Psoas muscle (tissue), 8 donors: ENCODE measurements at places on chromosomes 4 and X.

GRCh38 chrX:136822337-136823095, 41.8 kb upstream of the ARHGEF6 start:
- DNase-seq = no peak

DNA sequence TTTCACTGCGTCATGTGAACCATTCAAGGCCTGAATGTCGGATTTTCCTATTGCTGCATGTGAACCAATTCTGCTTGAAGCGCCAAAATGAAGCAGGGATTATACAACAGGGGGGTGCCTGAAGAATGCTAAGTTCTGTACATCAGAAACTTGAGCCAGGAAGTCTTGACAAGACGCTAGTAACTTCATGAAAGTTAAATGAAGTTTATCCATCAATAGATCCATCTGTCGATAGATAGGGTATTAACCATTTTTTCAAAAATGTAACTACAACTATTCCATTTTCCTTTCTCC, 590 bp upstream of the NAF1 start:
- DNase-seq = no peak

DNA sequence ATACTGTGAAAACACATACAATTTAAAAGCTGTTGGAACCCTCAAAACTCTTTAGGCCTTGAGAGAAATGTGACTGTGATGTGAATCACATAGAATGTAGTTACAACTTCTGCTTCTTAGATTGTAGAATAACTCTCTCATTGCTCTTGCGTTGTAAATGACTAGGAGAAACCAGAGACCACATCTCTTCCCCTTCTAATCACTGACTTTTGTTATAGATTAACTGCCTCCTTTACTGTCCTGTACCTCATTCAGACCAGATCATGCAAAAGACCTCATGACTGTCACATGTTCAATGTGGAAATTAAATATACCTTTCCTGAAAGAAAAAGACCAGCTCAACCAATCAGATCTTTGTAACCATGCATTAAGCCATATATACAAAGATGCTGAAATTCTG, 43.2 kb upstream of the NEIL3 start:
- DNase-seq = no peak

DNA sequence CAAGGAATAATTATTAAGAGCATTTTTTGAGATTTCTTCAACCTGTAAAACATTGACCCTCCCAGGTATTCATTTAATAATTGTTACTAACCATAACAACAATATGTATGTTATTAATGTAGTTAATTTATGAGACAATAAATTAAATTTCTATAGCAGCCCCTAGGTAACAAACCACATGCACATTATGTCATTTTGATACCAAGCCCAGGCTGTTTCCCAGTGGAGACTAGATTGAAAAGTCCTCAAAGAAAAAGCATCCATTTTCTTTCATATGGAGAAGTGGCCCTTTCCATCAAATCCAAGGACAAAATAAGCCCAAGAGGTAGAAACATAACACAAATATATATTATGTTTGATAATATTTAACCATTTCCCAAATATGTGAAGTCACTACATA, 104.3 kb upstream of the GK2 start:
- DNase-seq = no peak

- no peak for DNase-seq
Measured at GRCh38 chr4:81214881-81215868, at the start of gene PRKG2. Gene PRKG2, minus strand, starts transcription at chr4:81215222. Its CDS starts 10,175 bp downstream, at chr4:81205047.

DNA sequence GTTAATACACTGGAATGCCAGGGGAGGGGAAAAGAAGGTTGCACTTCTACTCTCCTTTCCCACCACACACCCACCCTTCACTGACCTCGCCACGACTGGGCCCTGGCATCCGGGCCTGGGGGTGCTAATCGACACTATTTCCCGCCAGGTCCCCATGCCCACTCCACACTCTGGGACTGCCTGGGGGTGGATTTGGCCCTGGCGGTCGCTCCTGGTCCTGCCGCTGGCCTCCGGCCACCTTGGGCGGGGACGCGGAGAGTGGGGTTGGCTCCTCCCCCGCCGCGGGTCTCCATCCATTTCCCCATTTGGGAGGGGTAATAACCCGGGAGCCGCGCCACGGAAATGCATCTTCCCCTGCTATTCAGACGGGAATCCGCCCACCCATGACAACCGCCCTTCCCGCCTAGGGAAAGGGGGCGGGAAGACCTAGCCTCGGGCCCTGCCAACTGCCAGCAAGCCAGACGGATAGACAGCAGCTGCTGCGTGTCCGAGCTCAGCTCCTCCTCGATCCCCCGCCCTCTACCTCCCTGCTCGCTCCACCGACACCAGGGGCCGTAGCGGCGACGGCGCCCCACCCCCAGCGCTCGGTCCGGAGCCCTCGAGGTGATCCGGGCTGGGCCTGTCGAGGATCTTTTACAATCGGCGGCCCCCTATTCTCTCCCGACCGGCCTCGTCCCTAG, 78.1 kb downstream of the RLIM start:
- DNase-seq = peak; percentile 87

- DNase-seq = no peak
Measured at GRCh38 chr4:100797791-100798190, 280.0 kb upstream of the EMCN start.

- DNase-seq = no peak
Measured at GRCh38 chr4:53545942-53546581, 45.2 kb downstream of the LNX1 start.

DNA sequence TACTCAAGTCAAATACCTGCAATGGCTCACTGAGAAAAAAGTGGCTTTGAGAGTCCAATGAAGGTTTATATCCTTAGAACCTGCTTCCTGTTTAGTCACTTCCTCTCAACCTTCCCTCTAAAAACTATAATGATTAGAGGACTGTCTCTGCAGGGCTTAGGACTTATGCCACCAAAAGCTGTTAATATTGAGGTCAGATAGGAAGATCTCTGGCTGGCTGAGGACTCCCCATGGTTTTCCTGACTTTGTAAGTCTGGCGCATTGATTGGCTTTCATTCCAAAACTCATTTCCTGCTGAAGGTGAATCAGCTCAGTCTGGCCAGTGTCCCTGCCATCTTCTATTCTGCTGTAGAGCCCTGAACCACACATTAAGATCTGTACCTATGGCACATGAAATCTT, 140.9 kb upstream of the ANK2 start:
- no peak for DNase-seq

DNA sequence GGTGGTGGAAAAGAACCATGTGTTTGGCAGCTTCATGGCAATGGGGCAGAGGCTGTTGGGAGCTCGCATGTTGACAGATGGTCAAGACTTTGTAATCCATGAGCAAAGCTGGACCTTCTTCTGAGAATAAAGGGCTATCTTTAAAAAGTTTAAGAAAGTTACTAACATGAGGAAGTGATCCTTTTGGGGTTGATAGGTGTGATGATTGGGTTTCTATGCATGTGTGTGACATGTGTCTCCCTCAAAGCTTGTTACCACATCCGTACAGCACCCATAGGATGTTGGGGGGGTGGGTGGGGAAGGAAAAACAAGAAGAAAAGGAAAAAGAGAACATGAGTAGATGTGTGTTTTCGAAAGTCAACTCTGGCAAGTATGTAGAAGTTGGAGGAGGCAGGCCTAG, 123.0 kb upstream of the TLR3 start:
- DNase-seq = no peak

DNA sequence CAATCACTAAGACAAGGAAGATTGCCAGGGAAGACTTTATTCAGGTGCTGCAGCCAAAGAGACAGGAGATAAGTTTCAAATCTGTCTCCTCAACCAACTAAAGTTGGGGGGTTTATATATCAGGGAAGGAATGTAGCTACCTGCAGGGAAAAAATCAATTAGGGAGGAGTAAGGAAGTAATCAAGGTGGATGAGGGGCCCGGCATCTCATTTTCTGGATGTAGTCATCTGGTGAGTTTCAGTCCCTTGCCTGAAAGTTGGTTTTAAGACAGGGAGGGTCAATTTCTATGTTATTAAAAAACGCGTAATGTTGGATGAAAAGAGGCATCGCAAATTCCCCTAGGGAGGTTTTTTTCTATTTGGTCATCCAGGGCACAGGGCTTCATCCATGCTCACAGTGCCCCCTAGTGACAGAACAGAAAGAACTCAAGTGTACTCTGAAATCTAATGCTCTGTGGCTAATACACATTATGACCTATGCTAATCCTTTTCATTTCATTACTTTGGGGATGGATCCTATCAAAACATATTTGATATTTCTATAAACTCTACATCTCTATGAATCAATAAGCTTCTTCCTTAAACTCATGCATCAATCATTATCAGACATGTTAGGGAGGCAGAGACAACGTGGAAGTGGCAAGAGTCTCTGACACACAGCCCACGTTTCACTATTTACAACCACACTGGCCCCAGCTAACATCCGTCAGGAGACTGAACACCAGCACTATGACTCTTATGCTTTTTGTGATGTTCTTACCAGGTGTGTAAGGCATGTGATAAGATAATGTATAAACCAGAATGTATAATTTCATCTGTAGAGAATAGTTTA, 1577.0 kb upstream of the TENM3 start:
- no peak for DNase-seq

DNA sequence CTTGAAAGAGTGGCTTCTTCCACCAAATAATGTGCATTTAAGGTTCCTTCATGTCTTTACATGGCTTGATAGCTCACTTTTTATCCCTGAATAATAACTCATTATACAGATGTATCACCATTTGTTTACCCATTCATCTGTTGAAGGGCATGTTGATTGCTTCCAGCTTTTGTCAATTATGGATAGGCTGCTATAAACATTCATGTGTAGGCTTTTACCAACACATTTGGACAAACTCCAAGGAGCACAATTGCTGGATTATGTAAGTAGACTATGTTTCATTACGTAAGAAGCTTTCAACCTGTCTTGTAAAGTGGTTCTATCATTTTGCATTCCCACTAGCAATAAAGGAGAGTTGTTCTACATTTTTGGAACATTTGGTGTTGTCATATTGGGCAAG, 2637.0 kb downstream of the PCDH7 start:
- DNase-seq = no peak

GRCh38 chr4:65951177-65951576, 280.9 kb upstream of the EPHA5 start:
- no peak for DNase-seq

GRCh38 chr4:80072228-80072743, 743 bp downstream of the ANTXR2 start:
- DNase-seq = peak; percentile 71

- no peak for DNase-seq
Measured at GRCh38 chr4:3262208-3263052, 13.5 kb downstream of the MSANTD1 start.

DNA sequence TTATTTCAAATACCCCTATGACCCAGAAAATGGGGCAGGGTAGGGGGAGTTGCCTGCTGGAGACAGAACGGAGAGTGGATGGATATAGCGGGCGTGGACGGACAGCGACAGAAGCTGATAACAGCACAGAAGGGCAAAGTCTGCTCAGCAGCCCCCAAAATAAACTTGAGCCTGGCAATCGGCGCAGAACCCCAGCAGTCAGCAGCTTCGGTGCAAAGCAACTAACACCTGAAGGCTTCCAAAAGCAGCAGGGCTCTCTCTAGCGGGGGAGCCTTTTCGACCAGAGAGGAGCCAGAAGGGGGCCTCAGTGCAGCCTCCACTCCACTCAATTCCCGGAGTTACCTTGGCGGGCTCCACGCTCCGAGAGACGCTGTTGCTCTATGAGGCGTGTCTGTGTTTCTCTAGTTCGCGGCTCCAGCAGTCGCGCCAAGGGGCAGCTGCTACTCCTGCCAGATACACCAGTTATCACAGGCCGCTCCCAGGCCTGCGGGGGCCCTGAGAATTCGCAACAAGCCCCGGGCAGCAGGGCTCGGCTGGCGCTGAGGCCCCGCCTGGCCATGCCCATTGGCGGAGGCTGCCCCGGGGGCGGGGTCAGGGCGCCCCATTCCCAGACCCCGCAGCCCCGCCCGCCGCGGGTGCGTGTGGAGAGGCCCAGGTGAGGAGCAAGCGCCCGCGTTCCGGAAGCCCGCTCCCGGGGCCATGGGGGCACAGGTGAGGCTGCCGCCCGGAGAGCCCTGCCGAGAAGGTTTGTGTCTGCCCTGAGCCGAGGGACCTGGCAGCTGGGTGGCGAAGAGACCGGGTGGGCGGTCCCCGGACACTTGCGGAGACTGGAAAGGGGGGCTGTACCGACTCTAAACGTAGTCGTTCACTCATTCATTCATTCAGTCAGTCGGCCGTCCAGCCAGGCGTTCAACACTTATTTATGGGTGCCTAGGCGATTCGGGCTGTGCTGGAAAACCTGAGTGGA, at the start of the genes CNGA1 and NIPAL1:
TSS of gene CNGA1 (minus strand) at position 541 of the 967 bp plus-strand sequence. CDS start 63,992 bp downstream, outside the sequence.
TSS of gene NIPAL1 (plus strand) at position 632 of the 967 bp plus-strand sequence. CDS start at position 700, 68 bp downstream.
- DNase-seq = peak; percentile 72

DNA sequence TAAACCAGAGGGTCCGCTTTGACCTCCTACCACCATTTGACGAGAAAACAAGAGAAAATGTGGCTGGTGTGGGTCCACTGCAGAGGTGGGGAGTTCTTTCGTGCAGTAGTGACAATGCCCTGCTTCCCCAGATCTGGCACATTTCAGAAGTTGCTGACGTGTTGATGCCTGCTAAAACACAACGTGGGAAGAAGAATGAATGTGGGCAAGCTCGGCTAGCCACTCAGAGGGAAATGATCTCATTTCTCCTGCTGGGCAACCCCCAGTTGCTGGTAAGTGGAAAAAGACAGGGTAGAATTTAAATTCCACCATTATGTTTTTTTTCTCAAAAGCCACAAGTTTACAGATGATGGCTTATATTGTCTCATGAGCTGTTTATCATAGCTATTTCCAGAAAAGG, 77.9 kb downstream of the LUZP4 start:
- no peak for DNase-seq

DNA sequence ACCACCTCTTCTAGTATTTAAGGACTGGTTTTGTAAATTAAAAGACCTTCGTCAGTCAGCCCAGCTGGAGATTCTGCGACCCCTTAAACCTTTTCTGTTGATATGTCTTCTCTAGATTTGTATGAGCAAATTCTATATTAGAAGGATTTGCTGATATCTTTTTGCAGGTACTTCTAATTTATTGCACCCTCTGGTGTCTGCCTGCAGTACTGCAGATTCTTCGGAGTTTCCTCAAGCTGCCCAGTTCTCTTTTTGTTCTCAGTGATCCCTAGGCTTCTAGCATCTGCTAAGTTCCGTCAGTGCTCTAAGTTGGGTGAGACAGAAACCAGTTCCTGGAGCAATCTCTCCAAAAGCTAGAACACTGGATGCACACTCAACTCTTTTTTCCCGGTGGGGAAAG, 545.2 kb downstream of the C4orf33 start:
- no peak for DNase-seq

DNA sequence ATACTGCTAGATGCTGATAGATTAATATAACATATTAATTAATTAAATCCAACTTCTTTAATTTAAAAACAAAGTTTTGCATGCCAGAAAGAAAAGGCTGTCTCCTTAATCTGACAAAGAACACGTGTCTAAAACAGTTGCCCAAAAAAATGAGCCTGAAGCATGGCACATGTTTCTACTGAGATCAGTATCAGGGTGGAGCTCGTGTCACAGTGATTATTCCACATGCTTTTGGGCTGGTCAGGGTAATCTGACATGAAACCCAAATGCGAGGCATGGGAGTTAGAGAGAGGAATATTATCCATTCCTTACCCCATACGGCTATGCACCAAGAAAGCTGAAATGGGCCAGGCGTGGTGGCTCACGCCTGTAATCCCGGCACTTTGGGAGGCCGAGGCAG, 79.4 kb upstream of the ADRA2C start:
- no peak for DNase-seq

DNA sequence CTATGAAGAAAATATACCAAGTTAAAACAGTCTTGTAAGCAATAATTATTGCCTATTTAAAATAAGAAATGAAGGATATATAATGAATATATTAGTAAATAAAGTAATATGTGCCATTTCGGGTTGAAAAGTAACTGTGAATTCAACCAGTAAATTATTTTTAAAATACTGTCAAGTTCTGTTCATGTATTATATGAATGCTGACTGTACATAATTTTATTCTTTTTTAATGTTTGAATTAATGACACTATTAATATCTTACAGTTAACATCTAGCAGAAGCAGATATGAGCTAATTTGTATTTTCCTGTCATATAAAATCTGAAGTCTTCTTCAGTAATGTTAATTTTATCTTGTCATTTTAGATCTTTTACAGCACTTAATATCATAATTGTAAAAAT, 632.9 kb downstream of the CCSER1 start:
- no peak for DNase-seq
